ENCODE measurements at places on chromosomes 12 and 14.

DNA sequence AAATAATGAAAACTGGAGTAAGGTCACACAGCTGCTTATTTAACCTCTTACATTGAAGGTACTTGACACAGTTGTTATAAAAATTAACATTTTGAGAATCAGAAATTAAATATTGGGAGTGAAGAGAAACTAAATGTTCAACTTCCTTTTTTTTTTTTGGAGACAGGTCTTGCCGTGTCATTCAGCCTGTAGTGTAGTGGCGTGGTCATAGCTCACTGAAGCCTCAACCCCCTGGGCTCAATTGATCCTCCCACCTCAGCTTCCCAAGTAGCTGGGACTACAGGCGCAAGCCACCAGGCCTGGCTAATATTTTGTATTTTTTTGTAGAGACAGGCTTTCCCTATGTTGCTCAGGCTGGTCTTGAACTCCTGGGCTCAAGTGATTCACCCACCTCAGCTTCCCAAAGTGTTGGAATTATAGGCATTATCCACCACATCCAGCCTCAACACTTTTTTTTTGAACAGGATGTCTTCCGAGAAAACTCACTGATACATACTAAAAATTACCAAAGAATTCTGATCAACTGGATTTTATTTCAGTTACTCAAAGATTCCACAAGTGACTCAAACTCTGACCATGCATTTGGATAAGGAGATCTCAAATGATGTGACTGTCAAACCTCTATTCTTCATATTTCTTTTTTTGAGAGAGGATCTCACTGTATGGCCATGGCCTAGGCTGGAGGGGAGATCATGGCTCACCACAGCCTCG, 35.4 kb downstream of the SGPP1 start:
- no peaks in the 10 kb centered on the region for H3K36me3 ChIP-seq
- peaks cover 4% of the 10 kb centered on the region for H3K4me1 ChIP-seq
- DNase-seq: no peak
- no peak overlapping the region for H3K27ac ChIP-seq
- no peak overlapping the region for H3K4me3 ChIP-seq

DNA sequence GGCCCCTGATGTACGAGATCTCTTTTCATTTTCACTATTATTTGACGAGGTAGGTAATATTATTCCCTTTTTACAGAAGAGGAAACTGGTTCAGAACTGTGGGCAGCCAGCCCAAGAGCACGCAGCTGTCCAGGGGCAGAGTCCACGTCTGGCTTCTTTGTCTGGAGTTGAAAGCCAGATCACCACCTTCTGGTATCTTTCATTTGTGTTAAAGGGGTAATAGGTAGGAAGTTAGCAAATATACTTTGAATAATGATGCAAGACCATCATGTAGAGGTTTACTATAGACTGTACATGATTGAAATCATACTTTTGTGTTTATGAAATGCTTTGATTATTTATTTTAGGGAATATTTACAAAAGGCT, 144.1 kb upstream of the AMIGO2 start:
- H3K27me3 ChIP-seq: peaks cover 2% of the 10 kb centered on the region
- DNase-seq: peak; percentile 12
- peak overlapping the region; percentile 94 for H3K27ac ChIP-seq
- H3K36me3 ChIP-seq: peaks cover 6% of the 10 kb centered on the region
- peak overlapping the region; percentile 17 for H3K4me3 ChIP-seq

- H3K27ac ChIP-seq: no peak overlapping the region
- no peak overlapping the region for H3K4me3 ChIP-seq
- DNase-seq: no peak
- H3K36me3 ChIP-seq: no peaks in the 10 kb centered on the region
- H3K27me3 ChIP-seq: peaks cover 3% of the 10 kb centered on the region
Observed at GRCh38 chr12:5268424-5269210, 163.3 kb upstream of the NTF3 start.

DNA sequence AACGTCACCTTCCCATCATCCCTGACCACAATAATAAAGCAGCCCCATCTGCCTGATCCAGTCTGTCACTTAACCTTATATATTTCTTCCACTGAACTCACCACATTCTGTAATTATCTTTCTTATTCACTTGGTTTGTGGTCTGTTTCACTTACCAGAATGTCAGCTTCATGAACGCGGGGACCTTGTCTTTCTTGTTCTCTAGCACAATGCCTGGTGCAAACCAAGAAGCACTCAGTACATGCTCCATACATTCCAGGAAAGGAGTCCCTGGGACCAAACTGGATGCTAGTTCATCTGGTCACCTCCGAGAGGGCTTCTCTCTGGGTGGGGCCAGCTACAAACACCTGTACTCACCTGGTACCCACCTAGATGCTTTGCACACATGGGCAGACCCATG, 17.4 kb upstream of the ANKRD33 start:
- H3K27me3 ChIP-seq: peaks cover 12% of the 10 kb centered on the region
- H3K4me3 ChIP-seq: peak overlapping the region; percentile 76
- DNase-seq: no peak
- H3K36me3 ChIP-seq: peaks cover 3% of the 10 kb centered on the region
- H3K27ac ChIP-seq: peak overlapping the region; percentile 2

DNA sequence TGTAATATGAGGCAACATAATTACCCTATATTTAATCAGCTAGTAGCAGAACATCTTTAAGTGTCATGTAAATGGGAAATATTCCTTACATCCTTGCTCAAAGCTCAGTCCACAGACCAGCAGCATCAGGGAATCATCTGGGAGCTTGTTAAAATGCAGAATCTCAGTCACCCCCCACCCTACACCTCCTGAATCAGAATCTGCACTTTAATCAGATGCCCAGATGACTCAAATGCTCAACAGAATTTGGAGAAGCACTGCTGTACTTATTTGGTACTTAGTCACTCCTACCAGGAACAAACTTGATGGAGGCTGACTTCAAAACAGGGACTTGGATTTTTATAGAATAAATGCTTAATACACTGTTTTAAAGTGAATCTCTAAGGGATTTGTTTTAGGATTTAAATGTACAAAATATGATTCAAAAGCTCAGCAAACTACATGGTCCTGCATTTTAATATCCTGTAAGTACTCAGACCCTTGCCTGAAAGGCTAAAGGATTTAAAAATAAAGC, 96.5 kb downstream of the ARMH4 start:
- DNase-seq: no peak
- no peak overlapping the region for H3K27ac ChIP-seq
- no peak overlapping the region for H3K4me3 ChIP-seq
- H3K36me3 ChIP-seq: peaks cover 4% of the 10 kb centered on the region

DNA sequence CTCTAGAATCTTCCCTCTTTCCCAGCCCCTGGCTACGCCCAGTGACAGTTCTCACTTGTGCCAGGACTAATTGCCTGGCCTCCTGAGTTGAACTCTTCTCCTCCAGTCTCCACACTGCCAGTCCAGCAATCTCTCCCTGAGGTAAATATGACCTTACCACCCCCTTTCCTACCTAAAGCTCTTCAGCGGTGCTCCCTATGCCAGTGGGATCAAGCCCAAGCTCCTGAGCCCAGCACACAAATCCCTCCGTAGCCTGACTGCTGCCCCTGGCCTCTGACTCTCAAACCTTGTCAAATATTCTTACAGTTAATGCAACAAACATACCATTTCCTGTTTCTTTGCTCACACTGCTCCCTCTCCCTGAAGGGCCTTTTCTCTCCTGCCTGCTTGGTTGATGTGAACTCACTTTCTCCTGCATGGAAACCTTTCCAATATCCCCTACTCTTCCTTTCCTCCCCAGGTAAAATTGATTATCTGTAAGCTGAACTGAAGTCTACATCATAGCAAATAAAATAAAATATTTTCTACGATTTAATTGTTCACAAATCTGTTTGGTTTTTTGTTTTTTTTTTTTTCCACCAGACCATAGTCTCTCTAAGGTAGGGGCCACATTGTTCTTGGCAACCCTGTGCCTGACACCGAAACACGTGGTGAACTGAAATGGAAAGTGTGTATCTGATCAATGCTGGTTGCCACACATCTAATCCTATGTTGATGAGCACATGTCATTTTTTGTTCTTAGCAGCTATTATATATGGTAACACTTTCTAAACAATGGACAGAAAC, 147.5 kb downstream of the SLC38A6 start:
- peaks cover 8% of the 10 kb centered on the region for H3K4me1 ChIP-seq
- no peak for DNase-seq
- no peak overlapping the region for H3K4me3 ChIP-seq
- H3K27ac ChIP-seq: no peak overlapping the region
- peaks cover 6% of the 10 kb centered on the region for H3K27me3 ChIP-seq

DNA sequence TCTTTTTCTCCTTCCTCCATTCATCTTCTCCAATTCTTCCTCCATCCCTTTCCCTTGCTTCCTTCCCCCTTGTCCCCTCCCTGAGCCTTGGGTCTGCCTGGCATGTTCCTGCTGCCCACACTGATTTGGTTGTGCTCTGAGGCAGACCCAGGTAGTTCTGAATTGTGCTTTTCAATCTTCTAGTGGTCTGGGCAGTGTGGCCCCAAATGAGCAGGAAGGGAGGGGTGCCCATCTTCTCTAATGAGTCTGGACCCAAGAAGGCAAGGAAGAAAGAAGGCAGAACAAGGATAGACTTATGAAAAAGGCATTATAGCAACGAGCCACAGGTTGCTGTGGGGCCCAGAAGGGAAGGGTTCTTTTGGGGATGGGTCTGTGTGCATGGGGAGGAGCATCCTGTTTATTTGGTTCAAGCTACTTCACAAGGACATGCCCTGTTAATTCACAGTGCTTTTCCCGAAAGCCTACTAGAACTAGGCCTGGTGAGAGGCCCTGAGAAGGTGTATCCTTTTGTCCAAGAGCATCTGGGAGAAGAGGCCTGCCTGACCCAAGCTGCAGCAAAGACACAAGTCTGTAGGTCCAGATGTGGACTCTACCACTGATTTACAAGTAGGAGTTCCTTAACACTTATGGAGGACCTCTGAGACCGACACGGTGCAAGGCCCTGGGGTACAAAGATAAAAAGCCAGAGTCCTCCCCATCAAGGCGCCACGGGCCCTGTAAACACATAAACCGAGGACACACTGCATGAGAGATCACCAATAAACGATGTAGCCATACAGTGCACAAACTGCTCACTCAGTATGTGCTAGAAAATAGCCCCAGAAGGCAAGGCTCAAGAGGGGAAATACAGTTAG, 1.1 kb upstream of the SUSD6 start:
- peaks cover 17% of the 10 kb centered on the region for H3K27me3 ChIP-seq
- H3K4me1 ChIP-seq: peaks cover 51% of the 10 kb centered on the region

DNA sequence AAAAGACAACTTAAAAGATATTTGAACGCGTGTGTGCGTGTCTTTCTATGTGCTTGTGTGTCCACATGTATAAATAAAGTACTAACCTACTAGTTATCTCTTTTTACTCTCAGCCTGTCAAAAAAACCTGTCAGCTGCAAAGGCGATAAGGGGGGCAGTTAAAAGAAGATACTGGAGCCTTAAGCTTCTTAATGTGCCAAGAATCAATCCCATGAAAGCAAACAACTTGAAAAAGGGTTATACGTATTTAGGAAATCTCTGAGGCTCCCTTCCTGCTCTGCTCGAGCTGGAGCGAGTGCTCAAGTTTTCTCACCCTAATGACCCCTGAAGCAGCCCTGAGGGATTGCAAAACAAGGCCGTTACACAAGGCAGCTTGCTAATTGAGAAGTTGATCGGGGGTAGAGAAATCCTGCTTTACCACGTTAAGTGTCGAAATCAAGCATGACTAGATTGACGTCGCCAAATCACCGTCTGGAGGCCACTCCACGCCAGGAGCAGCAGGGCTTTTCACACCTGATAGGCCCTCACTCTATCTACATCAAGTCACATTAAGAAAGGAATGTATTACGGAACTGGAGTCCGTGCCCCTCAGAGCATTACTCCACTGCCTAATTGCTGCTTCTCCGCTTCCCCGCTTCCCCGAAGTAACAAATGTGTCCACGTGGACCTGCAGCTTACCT, 32.4 kb downstream of the LMO3 start:
- H3K27me3 ChIP-seq: peaks cover 7% of the 10 kb centered on the region
- no peak overlapping the region for H3K27ac ChIP-seq
- H3K4me1 ChIP-seq: peaks cover 12% of the 10 kb centered on the region
- H3K36me3 ChIP-seq: no peaks in the 10 kb centered on the region

DNA sequence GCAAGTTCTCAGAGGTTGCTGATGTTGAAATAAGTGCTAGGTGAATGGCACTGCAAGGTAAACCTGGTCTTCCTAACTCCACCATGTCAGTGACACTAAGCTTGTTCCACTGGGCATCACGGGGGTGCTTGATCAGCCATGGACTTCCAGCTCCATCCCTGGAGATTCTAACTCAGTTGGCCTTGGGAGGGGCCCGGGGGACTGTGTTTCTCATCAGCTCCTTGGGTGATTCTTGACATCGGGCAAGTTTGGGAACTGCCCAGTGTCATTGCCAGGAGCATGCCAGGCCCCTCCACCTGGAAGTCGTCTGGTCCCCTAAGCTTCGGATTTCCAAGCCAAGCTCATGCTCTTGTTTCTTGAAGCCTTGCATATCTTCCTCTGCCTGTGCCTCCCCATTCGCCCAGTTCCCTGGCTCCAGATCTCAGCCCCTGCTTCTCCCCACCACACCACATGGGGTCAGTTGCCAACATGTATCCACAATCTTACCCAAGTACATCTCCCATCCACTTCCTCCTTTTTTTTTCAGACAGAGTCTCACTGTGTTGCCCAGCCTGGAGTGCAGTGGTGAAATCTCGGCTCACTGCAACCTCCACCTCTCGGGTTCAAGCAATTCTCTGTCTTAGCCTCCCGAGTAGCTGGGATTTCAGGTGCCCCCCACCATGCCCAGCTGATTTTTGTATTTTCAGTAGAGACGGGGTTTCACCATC, 30.7 kb upstream of the RFLNA start:
- no peak overlapping the region for H3K27ac ChIP-seq
- H3K4me1 ChIP-seq: peaks cover 12% of the 10 kb centered on the region

DNA sequence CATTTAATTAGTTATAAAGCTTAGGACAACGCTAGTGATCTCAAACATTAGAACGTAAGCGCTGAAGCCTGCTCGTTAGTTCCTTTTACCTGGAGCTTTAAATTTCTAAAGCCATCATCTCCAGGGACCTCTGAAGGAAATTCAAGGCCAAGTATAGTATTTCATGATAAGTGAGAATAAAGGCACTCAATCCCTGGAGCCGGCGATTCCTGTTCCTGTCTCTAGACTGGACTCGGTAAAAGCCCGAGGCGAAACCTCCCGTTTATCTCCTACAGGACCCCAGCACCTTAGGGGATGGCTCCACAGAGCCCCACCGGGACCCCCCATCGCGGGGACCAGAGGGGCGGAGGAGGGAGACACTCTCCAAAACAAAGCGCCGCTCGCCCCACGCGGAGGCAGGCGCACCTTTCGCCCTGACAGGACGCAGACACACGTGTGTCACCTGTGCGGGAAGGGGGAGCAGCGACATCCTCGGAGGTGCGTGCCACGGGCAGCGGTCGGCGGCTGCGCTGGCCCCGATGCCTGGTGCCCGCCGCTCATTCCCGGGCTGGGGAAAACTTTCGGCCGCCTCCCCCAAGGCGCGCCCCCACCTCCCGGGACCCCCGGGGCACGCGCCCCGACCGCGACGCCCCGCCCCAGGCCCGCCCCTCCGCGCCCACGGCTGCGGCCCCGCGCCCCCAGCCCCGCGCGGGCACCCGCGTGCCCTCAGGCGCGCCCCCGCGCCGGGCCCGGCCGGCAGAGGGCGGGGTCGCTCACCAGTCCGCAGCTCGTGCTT, 678 bp downstream of the RPS6KA5 start:
- peak overlapping the region; percentile 80 for H3K4me3 ChIP-seq
- no peaks in the 10 kb centered on the region for H3K36me3 ChIP-seq
- peak; percentile 74 for DNase-seq

GRCh38 chr12:19030603-19031002, 98.9 kb upstream of the PLEKHA5 start:
- H3K36me3 ChIP-seq: peaks cover 10% of the 10 kb centered on the region
- DNase-seq: no peak
- H3K27ac ChIP-seq: no peak overlapping the region
- no peak overlapping the region for H3K4me3 ChIP-seq

All from endothelial cell (in vitro differentiated cells).